ENCODE measurements at places on chromosomes 5 and 9. TPM values are rescaled to one million over a fixed set of nuclear protein-coding genes. Genes with fewer than 3 reads are reported as not detected.

- no peak for DNase-seq
These were observed 129.7 kb downstream of the YIPF5 start for GRCh38 chr5:144040615-144041305.

- no peak for DNase-seq
These were observed 127.1 kb downstream of the DAB2IP start for GRCh38 chr9:121778252-121779225.

DNA sequence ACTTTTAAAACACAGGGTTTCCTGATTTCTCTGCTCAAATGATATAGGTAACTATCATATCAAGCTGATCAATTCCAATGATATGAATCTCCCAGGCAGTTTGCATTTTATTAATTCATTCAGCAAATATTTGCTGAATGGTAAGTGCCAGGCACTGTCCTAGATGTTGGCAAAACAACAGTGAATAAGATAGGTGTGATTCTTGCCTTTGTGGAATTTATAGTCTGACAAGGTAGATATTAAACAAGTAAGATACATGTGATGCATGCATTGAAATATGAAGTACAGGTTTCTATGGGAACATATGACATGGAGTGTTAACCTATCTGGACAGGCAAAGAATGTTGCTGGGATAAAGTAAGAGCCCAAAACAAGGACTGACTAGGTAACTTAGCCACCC is 231.8 kb upstream of the DAB2 start:
- no peak for DNase-seq

FKTN gene
- 11.2 TPM for total RNA-seq

FCN2 gene
- total RNA-seq: not detected
